HFF-Myc (cell line): ENCODE measurements at places on chromosomes 5 and 9.

GRCh38 chr5:90395005-90395404 lies 14.6 kb downstream of the CETN3 start:
- DNase-seq, result no peak

GRCh38 chr5:74206579-74207550 lies 433.7 kb downstream of the ENC1 start:
- DNase-seq, result peak; percentile 55

DNA sequence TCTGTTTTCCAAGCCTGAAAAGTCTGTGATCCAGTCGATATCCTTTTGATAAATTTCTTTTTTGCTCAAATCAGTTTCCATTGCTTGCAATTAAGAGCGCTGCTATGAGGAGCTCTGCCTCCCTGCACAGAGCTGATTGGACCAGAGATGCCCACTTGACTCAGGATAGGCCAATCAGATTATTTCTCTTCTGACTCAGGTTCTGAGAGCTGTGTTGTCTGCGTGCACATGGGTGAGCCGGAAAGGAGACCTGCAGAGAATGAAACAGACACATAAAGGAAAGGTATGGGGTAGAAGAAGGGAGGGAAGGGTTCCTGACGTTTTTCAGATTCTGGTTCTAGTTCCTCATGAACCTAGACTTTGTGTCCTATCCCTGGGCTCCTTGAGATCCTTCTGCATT lies 15.8 kb upstream of the FABP6 start:
- no peak for DNase-seq

GRCh38 chr5:125050926-125051325 lies 304.5 kb upstream of the ZNF608 start:
- DNase-seq, result no peak

DNA sequence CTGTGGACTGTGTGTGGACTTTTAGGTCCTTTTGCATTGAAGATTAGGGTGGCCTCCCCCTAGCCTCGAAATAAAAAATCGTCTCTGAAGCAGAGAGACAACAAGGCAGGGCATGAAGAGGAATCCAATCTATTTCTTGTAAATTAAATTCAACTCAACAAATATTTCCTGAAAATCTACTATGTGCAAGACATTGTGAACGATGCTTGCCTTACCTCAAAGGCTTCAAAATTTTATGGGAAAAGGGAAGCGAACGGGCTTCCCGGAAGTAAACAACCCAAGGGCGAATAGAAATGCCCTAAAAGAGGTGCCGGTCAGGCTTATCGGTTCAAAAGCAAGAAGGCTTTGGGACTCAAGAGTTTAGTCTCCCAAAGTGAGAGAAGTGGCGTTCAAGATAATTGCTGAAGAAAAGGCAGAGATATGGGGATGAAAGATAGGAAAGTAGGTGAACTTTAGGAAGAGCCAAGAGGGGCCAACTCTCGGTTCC lies 525 bp downstream of the KIF24 start:
- no peak for DNase-seq

GRCh38 chr5:36755342-36755741 lies 121.2 kb upstream of the NIPBL start:
- DNase-seq, result no peak

GRCh38 chr9:127664678-127665507 lies 41.9 kb upstream of the CFAP157 start:
- DNase-seq, result peak; percentile 38
